ENCODE measurements at places on chromosomes 13 and 19. TPM values are rescaled to one million over a fixed set of nuclear protein-coding genes. Genes with fewer than 3 reads are reported as not detected.
A peak's percentile ranks its signal among the peaks of the same experiment; 100 is the strongest.

Gene SULT2B1
- total RNA-seq = 0.32 TPM

Gene SLC1A6
- not detected for total RNA-seq

Gene ACP7
- total RNA-seq = not detected

Gene ZNF177
- 0.32 TPM for total RNA-seq

Gene CAMSAP3
- 12.1 TPM for total RNA-seq

Gene DHX34
- 5.9 TPM for total RNA-seq

DNA sequence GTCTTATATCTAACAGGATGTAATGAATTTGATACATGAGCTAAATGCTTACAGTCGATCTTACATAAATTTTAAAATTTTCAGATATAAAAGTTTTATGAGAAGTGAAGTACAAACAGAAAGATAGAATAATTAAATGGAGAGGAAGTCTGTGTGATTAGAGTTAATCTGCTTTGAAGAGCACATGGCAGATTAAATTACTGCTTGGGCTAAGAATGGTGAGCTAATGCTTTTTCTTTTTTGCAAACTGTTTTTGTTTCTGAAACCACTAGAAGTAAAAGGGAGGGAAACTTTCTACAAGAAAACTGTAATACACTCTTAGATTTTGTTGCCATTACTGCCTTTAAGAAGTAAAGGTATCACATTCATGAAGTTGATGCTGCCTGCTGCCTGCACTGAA lies 96.3 kb upstream of the SPRY2 start:
- H3K27me3 ChIP-seq = no peaks in the 10 kb centered on the region
- H3K4me3 ChIP-seq = no peak overlapping the region
- H3K27ac ChIP-seq = no peak overlapping the region
- H3K36me3 ChIP-seq = no peaks in the 10 kb centered on the region
- no peak for DNase-seq

GRCh38 chr19:11699931-11700794 lies 38.6 kb downstream of the ZNF823 start:
- no peak for DNase-seq
- H3K4me3 ChIP-seq = no peak overlapping the region
- H3K27me3 ChIP-seq = no peaks in the 10 kb centered on the region
- no peaks in the 10 kb centered on the region for H3K4me1 ChIP-seq
- H3K36me3 ChIP-seq = no peaks in the 10 kb centered on the region

GRCh38 chr19:33303791-33304345 lies 1.5 kb upstream of the CEBPA start:
- DNase-seq = peak; percentile 49
- peak overlapping the region; percentile 75 for H3K4me3 ChIP-seq
- no peaks in the 10 kb centered on the region for H3K36me3 ChIP-seq
- H3K4me1 ChIP-seq = peaks cover 39% of the 10 kb centered on the region
- no peaks in the 10 kb centered on the region for H3K27me3 ChIP-seq
- peak overlapping the region; percentile 70 for H3K27ac ChIP-seq

DNA sequence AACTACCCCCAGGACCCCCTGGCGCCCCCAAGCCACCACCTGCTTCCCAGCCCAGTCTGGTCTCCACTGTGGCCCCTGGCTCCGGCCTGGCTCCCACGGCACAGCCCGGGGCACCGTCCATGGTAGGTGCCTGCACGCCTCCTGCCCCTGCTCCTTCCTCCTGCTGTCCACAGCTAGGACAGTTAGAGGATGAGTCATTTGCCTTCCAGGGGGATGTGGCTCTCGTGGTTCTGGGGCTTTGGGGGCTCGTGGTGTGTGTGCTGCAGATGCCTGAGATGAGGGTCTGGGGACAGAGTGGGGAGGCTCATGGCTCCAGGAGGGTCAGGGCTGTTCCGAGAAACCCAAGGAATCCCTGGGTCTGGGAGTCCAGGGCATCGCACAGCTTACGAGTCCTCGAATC lies 12.7 kb downstream of the MED25 start:
- H3K27ac ChIP-seq = no peak overlapping the region
- no peak overlapping the region for H3K4me3 ChIP-seq
- no peak for DNase-seq
- H3K36me3 ChIP-seq = no peaks in the 10 kb centered on the region
- H3K4me1 ChIP-seq = no peaks in the 10 kb centered on the region

- no peaks in the 10 kb centered on the region for H3K27me3 ChIP-seq
- no peaks in the 10 kb centered on the region for H3K36me3 ChIP-seq
- no peaks in the 10 kb centered on the region for H3K4me1 ChIP-seq
- DNase-seq = no peak
- no peak overlapping the region for H3K27ac ChIP-seq
Measured at GRCh38 chr13:20431080-20431479, 94.6 kb downstream of the CRYL1 start.

DNA sequence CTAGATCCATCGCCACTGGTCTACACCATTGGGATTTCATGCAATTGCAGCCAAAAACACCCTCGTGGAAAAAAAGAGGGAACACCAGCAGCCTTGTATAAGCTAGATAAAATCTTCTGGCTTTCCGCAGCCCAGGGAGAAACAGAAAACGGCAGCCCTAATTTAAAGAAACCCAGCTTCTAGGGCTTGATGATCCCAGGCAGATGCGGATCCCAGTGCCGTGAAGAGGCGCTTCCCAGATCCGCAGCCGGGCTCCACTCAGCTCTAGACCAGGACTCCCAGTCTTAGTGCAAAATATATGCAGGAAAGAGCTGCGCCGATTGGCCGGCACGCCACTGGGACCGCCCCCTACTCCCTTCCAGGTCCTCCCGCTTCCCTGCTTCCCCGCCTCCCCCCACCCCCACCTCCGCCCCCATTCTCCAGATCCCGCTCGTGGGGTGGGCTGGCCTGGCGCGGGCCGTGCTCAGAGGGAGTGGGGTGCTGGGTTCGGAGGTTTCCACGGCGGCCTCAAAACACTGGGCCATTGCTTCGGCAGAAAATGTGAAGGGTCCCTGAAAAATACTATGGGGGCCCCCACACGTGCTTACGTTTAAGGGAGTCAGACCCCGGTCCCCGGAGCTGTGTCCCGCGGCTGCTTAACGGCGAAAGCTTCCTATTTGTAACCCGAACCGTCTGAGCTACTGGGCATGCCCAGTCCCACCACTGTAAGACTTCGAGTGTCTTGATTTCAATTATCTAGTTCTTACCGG lies 63.1 kb downstream of the SERP2 start:
- peak overlapping the region; percentile 77 for H3K4me3 ChIP-seq
- peak; percentile 95 for DNase-seq
- H3K36me3 ChIP-seq = peaks cover 7% of the 10 kb centered on the region
- peaks cover 11% of the 10 kb centered on the region for H3K4me1 ChIP-seq
- H3K27me3 ChIP-seq = no peaks in the 10 kb centered on the region

DNA sequence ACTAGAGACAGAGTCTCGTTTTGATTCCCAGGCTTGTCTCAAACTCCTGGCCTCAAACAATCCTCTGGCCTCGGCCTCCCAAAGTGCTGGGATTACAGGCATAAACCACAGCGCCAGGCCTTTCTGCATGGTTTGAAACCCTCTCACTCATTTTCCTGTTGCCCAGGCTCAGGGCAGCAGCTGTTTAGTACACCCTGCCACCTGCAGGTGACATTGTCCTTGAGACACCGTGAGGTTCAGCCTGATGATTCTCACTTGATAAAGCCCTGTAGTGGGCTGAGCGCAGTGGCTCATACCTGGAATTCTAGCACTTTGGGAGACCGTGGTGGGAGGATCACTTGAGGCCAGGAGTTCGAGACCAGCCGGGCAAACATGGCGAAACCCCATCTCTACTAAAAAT lies 12.5 kb downstream of the IL12RB1 start:
- H3K27me3 ChIP-seq = no peaks in the 10 kb centered on the region
- H3K4me3 ChIP-seq = no peak overlapping the region
- no peaks in the 10 kb centered on the region for H3K4me1 ChIP-seq
- no peak for DNase-seq
- no peaks in the 10 kb centered on the region for H3K36me3 ChIP-seq

DNA sequence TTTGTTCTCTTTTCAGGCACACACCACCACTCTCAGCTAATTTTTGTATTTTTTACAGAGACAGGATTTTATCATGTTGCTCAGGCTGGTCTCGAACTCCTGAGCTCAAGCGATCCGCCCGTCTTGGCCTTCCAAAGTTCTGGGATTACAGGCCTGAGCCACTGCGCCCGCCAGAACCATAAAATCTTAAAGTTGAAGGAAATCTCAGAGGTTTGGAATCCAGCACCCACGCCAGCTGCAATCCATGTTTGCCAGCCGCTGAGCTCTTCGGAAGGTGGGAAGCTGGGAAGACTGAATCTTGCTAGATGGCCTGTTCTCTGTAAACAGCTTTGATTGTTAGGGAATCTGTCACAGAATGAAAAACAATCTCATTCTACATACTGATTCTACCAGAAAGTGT lies 38.5 kb downstream of the SPATA13 start:
- H3K27me3 ChIP-seq = no peaks in the 10 kb centered on the region
- H3K36me3 ChIP-seq = no peaks in the 10 kb centered on the region
- peak overlapping the region; percentile 71 for H3K27ac ChIP-seq
- peaks cover 62% of the 10 kb centered on the region for H3K4me1 ChIP-seq

- no peaks in the 10 kb centered on the region for H3K36me3 ChIP-seq
- DNase-seq = no peak
- H3K27me3 ChIP-seq = no peaks in the 10 kb centered on the region
- H3K27ac ChIP-seq = no peak overlapping the region
Measured at GRCh38 chr13:63629591-63629990, 2213.9 kb upstream of the PCDH20 start.

- H3K4me3 ChIP-seq = no peak overlapping the region
- H3K27ac ChIP-seq = no peak overlapping the region
- no peak for DNase-seq
- no peaks in the 10 kb centered on the region for H3K36me3 ChIP-seq
- H3K4me1 ChIP-seq = no peaks in the 10 kb centered on the region
- no peaks in the 10 kb centered on the region for H3K27me3 ChIP-seq
Measured at GRCh38 chr13:96795670-96796069, 198.6 kb downstream of the OXGR1 start.

DNA sequence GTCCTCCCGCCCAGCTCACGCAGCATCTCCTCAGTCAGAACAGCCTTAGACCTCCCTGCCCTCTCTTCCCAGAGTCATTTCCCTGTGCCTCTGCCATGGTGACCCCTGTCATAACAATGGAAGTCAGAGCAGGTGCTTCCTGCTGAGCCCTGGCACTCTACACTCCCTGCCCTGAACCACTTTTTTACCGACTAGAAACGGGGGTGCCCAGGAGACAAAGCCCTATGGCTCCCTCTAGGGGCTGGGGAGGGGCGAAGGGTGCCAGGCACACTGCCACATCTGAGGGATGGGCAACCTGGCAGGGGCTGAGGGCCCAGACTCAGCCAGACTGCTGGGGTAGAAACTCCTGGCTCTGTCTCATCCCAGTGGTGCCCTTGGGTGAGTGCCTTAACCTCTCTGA lies 16.4 kb downstream of the ZNF574 start:
- peaks cover under 1% of the 10 kb centered on the region for H3K4me1 ChIP-seq
- DNase-seq = no peak
- no peak overlapping the region for H3K27ac ChIP-seq
- no peaks in the 10 kb centered on the region for H3K27me3 ChIP-seq
- H3K36me3 ChIP-seq = no peaks in the 10 kb centered on the region

GRCh38 chr19:48190288-48190884 lies 19.9 kb downstream of the ZSWIM9 start:
- H3K27me3 ChIP-seq = no peaks in the 10 kb centered on the region
- H3K27ac ChIP-seq = no peak overlapping the region
- DNase-seq = no peak
- H3K4me1 ChIP-seq = no peaks in the 10 kb centered on the region
- no peak overlapping the region for H3K4me3 ChIP-seq
- H3K36me3 ChIP-seq = no peaks in the 10 kb centered on the region

GRCh38 chr13:96377835-96378234 lies 287.9 kb downstream of the HS6ST3 start:
- H3K36me3 ChIP-seq = no peaks in the 10 kb centered on the region
- no peak for DNase-seq
- no peak overlapping the region for H3K4me3 ChIP-seq
- no peaks in the 10 kb centered on the region for H3K4me1 ChIP-seq
- H3K27me3 ChIP-seq = no peaks in the 10 kb centered on the region

DNA sequence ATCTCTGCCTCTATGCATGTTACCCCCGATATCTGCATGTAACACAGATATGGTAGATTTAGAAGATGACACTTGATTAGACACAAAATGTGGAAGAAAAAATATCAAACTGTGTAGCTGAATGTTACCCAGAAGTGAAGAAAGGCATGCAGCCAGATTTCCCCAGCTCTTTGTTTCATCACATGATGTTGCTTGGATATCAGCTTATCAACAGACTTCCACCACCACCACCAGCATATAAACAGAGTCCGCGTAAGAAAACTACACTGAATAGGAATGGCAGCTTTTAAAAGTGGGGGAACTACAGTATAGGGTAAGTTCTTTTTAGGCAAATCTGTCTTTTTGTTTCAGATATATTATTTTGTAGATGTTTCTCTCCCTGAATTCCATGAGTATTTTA lies at the start of gene FAM216B:
Gene FAM216B (plus strand): TSS at position 233 of the 400 bp plus-strand sequence. CDS start 2,484 bp downstream, outside the sequence.
- no peaks in the 10 kb centered on the region for H3K27me3 ChIP-seq
- no peak within 1 kb of the TSS for H3K4me3 ChIP-seq
- DNase-seq = no peak
- no peaks in the 10 kb centered on the region for H3K4me1 ChIP-seq
- no peak within 1 kb of the TSS for H3K27ac ChIP-seq
- H3K36me3 ChIP-seq = no peaks in the 10 kb centered on the region

DNA sequence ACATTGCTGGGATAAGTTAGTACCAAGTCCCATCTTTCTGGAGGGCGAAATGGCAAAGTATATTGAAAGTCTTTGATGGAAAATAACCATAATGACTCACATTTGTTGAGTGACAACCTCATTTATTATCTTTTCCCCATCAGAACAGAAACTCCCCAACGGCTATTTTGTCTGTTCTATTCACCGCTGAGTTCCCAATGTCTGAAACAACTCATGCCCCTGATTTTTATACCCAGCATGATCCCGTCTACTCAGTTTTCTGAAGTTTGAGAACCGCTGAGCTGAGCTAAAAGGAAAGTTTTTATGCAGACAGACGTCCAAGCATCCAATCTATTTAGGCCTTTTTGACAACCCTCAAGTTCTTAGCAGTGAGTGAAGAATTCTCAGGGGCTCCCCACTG lies 7.8 kb upstream of the TINCR start:
- H3K4me1 ChIP-seq = no peaks in the 10 kb centered on the region
- no peak for DNase-seq
- no peak overlapping the region for H3K27ac ChIP-seq
- H3K36me3 ChIP-seq = no peaks in the 10 kb centered on the region
- H3K4me3 ChIP-seq = no peak overlapping the region

DNA sequence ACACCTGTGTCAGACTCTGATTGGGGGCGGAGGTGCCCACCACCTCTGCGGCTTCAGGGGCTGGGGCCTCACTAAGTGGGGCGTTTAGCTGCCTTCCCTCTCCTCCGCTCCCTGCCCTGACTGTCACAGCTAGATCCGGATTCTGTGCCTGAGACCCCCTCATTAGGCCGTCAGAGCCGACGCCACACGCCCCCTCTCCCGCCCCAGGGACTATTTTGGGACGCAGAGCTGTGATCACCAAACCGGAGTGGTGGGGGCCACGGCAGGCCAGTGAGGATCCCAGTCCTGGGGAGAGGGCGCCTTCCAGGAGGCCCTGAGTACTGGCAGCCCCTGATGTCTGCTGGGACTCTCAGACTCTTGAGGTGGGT lies 762 bp downstream of the KANK3 start:
- no peak for DNase-seq
- H3K27me3 ChIP-seq = no peaks in the 10 kb centered on the region
- no peak overlapping the region for H3K4me3 ChIP-seq
- H3K4me1 ChIP-seq = no peaks in the 10 kb centered on the region
- H3K36me3 ChIP-seq = no peaks in the 10 kb centered on the region
- H3K27ac ChIP-seq = no peak overlapping the region

GRCh38 chr19:35060160-35060855 lies 18.8 kb downstream of the HPN start:
- H3K27ac ChIP-seq = no peak overlapping the region
- H3K27me3 ChIP-seq = no peaks in the 10 kb centered on the region
- no peaks in the 10 kb centered on the region for H3K36me3 ChIP-seq
- no peaks in the 10 kb centered on the region for H3K4me1 ChIP-seq
- no peak for DNase-seq
